Liver (tissue), 10 donors: ENCODE measurements at places on chromosomes 16 and 17. TPM values are rescaled to one million over a fixed set of nuclear protein-coding genes. Genes with fewer than 3 reads are reported as not detected.
A peak's percentile ranks its signal among the peaks of the same experiment; 100 is the strongest.

- peaks cover 8% of the 10 kb centered on the region for H3K36me3 ChIP-seq
- no peak overlapping the region for H3K27ac ChIP-seq
- H3K4me3 ChIP-seq, result no peak overlapping the region
- H3K27me3 ChIP-seq, result no peaks in the 10 kb centered on the region
- peaks cover 20% of the 10 kb centered on the region for H3K4me1 ChIP-seq
- DNase-seq, result no peak
These were observed 5.0 kb downstream of the SCARF1 start for GRCh38 chr17:1640329-1641064.

- DNase-seq, result no peak
- no peak overlapping the region for H3K4me3 ChIP-seq
- H3K4me1 ChIP-seq, result peaks cover 5% of the 10 kb centered on the region
These were observed 9.9 kb upstream of the CMTM4 start for GRCh38 chr16:66706506-66706880.

GRCh38 chr17:13272296-13272695 lies 254.5 kb upstream of the ELAC2 start:
- no peaks in the 10 kb centered on the region for H3K36me3 ChIP-seq
- H3K27me3 ChIP-seq, result peaks cover 2% of the 10 kb centered on the region
- H3K4me1 ChIP-seq, result no peaks in the 10 kb centered on the region
- H3K27ac ChIP-seq, result no peak overlapping the region

GRCh38 chr17:19495828-19496528 lies 37.7 kb upstream of the SLC47A1 start:
- no peak for DNase-seq
- H3K27me3 ChIP-seq, result no peaks in the 10 kb centered on the region

GRCh38 chr17:82272495-82273326 lies 789 bp downstream of the CSNK1D start:
- H3K27me3 ChIP-seq, result no peaks in the 10 kb centered on the region
- H3K4me3 ChIP-seq, result peak overlapping the region; percentile 93
- H3K36me3 ChIP-seq, result no peaks in the 10 kb centered on the region

MVD gene
- 73.4 TPM for total RNA-seq

SLC35G6 gene
- total RNA-seq, result not detected

LLGL2 gene
- 69.6 TPM for total RNA-seq

ADAD2 gene
- not detected for total RNA-seq
